ENCODE measurements at places on chromosomes 1 and 21.

DNA sequence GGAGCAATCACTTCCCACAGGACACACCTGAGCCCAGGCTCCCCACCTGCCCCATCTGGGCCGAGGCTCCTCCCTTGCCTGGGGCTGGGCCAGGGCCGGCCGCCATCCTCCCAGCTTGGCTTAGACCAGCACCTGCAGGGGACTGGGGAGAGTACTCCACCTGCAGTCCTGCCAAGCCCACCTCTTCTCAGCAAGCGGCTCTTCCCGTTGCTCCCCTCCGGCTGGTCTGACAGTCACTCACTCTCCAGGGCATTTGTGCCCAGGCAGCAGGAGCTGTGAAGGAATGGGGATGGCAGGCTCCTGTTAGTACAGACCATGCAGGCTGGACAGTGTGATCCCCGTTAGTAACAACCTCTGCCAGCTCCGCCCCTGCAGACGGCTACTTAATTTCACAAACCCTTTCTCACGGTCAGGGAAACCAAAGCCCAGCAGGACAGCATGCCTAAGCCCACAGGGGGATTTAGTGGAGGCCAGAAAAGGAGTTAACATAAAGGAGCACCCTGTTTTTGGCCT is at the start of gene FYB2:
Gene FYB2, minus strand, starts transcription at position 18 of the 513 bp plus-strand sequence. CDS start 114 bp downstream, outside the sequence.
- DNase-seq, result peak; percentile 40

DNA sequence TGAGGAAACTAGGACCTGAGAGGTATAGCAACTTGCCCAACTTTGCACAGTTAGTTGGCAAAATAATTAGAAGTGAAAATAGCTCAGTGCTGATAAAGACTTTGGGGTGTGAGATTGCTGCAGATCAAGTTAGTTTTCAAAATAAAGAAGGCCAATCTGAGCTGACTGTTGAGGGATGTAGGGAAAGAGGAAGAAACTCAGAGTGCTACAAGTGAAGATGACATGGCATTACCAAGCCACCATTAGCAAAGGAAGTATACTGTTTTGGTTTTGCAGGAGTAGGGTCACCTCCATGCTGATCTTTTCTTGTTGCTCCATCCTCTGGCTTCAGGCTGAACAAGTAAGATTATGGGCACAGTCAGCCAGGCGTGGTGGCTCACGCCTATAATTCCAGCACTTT is 78.7 kb upstream of the ADAM30 start:
- DNase-seq, result no peak

GRCh38 chr1:27388337-27389005 is 4.0 kb upstream of the GPR3 start:
- DNase-seq, result no peak

DNA sequence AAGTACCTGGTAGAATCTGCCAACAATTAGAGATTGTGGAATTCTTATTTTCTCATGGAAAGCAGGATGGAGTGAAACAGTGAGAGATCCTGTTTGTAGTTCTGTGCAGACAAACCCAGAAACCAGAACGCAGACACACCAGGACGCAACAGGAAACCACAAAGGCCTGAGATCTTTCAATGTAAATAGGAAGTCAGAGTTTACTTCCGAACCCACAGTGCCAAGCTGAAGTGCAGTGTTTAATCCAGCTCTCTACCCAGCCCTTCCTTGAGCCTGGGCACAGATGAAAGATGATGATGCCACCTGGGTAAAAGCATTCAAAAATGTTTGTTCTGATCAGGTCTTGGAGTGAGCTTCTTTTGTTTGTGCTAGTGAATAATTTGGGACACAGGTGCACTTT is 244.2 kb upstream of the HOOK1 start:
- peak; percentile 48 for DNase-seq

- no peak for DNase-seq
Measured at GRCh38 chr1:21331752-21332478, 41.7 kb upstream of the ECE1 start.

DNA sequence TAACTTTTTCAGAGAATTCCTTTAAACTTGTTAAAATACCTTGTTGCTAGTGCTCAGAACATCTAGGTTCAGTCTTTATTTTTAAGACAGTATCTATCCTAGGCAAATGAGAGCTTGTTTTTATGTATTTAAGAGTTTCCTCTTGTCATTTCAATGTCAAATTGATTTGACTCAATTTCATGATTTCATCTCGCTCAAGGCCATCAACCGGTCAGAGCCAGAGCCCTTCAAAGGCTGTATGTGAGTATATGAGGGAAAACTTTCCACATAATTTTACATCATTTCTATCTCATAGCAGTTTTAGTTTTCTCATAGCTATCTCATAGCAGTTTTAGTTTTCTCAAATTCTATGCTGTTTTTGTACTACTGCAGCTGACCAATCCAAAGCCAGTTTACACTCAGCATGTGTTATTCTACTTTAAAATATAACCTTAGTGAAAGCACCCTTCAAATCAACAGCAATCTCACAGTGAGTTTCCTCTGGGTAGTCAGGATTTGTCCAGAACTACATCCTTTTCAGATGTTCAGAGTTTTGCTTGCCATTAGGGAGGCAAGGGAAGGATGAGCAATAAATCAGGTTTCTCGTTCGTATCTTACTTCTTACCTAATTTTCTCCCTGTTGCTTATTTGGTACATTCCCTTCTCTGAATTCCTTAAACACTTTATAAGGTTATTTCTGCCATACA is 12.7 kb downstream of the HNRNPU start:
- no peak for DNase-seq

GRCh38 chr1:214550857-214551435 is 456 bp downstream of the PTPN14 start:
- no peak for DNase-seq

DNA sequence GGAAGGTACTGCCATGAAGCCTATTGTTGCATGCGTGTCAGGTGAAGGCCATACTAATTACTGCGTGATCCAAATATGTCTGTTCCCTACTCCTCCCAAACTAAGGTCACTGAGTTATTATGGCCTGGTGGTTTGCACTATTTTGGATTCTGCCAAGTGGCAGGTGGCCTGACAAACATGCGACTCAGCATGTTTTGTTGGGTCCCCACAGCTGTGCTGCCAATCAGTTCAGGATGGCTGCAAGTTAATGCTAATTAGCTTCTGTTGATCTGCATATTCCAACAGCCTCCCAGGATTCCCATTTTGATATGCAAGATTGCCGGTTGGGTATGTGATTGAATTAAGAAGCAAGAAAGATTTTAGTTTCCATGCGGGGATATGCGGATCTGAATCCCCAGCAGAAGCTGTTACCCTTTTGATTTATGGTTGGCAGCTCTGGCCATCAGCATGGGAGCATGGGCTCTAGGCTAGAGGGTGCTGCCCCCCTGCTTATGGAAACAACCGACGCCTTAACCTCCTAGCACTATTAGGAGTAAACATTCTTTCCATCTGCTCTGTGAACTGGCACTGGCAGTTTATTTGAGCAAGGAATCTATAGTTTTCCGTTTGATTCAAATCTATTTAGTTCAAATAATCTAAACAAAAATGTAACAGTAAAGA is 429.8 kb upstream of the C1orf87 start:
- DNase-seq, result no peak

DNA sequence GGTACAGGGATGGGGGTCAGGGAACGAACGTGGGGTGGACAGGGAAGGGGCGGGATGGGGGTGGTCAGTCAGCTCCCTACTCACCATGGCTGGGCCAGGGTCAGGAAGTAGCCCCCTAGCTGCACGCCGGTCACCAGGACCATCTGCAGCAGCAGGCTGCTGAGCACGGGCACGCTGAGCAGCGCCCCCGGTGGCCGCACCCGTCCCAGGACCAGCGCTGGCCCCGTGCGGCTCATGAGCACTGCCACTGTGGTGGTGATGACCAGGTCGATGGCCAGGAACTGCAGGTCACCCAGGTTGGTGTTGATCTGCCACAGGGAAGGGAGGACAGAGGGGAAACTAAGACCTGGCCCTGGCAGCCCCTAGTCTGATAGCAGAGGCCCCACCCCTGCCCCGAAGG is 6.5 kb upstream of the MFAP2 start:
- DNase-seq, result no peak

- no peak for DNase-seq
Measured at GRCh38 chr1:18673976-18674375, 43.3 kb downstream of the PAX7 start.

- DNase-seq, result no peak
Measured at GRCh38 chr1:55546553-55546952, 331.4 kb upstream of the USP24 start.

GRCh38 chr1:175043824-175044223 is 20.6 kb upstream of the MRPS14 start:
- DNase-seq, result no peak

All from astrocyte of the spinal cord (primary cell).